ENCODE measurements at places on chromosomes 1 and 21. TPM values are rescaled to one million over a fixed set of nuclear protein-coding genes. Genes with fewer than 3 reads are reported as not detected.

GRCh38 chr1:30449003-30449402 lies 274.4 kb downstream of the MATN1 start:
- no peak for DNase-seq

CFAP298 gene
- 18.1 TPM for total RNA-seq

KRTAP21-2 gene
- total RNA-seq = not detected

C1QC gene
- 7.5 TPM for total RNA-seq

PTTG1IP gene
- 82.4 TPM for total RNA-seq

All from occipital lobe (tissue), 3 donors.